Choroid plexus epithelial cell (primary cell): ENCODE measurements at places on chromosomes 7 and 10.

GRCh38 chr7:151385626-151386300 lies 24.1 kb downstream of the WDR86 start:
- DNase-seq = no peak

DNA sequence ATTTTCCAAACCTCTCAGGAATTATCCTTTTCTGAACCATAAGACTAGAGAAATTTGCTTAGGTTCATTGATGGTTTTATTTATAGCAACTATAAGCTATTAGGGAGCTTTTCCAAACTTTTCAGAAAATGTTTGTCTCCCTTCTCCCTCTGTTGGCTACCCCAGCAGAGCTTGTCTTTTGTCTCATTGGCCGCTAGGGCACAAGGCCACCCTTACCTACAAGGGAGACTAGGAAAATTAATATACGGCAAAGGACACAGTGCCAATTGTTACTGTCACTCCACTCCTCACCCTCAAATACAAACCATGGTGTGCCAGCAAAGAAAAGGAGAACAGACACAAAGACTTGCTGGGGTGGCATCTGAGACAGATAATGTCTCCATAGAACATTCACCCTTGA lies 471.4 kb downstream of the XPNPEP1 start:
- DNase-seq = no peak

GRCh38 chr7:117072620-117073118 lies 119.4 kb downstream of the ST7 start:
- DNase-seq = peak; percentile 71

DNA sequence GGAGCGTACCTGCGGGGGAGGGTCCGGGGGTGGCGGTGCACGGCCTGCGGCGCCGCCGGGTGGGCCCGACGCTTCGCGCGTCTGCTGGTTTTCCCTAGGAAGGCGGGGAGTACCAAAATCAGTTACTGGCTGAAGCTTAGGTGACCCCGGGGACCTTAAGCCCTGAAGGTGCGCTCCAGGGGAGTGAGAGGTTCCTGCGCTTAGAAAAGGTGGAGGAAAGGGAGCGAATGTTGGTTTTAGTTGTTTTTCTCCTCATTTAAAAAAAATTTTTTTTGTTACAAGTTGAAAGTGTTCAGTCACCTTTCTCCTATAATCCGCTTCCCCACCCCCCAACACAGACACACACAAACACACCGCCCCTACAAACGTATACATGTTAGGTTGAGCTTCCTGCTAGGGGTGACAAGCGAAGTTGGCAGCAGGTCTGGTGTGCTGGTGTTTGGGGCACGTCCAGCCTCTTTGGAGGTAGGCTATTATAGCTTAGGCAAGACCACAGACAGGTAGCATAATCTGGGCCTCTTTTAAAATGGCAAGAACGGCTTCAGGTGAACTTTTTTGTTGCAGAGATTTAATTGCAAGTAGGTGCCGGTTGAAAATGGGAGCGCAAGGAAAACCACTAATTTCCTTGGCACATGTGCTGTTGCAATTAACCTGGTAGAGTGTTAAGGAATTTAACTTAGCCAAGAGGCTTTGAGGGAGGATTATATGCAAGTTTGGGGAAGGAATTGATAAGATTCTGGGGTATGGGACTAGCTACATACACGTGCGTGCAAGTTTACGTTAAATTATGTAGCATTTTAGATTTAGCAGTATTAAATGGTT lies 945 bp downstream of the ADD3 start:
- DNase-seq = peak; percentile 25

DNA sequence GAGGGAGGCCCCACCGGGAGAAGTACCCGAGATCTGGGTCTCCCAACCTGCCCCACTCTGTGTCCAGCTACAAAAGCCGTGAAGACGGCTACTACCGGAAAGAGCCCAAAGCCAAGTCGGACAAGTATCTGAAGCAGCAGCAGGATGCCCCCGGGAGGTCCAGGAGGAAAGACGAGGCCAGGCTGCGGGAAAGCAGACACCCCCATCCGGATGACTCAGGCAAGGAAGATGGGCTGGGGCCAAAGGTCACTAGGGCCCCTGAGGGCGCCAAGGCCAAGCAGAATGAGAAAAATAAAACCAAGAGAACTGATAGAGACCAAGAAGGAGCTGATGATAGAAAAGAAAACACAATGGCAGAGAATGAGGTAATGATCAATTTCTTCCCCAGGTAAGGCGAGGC lies 59.1 kb upstream of the PDCD4 start:
- peak; percentile 49 for DNase-seq
